ENCODE measurements at places on chromosomes 3 and 15. TPM values are rescaled to one million over a fixed set of nuclear protein-coding genes. Genes with fewer than 3 reads are reported as not detected.

- H3K27me3 ChIP-seq: no peaks in the 10 kb centered on the region
- no peaks in the 10 kb centered on the region for H3K36me3 ChIP-seq
- no peak for DNase-seq
- H3K4me3 ChIP-seq: no peak overlapping the region
Observed at GRCh38 chr3:60399292-60399691, 852.0 kb downstream of the FHIT start.

DNA sequence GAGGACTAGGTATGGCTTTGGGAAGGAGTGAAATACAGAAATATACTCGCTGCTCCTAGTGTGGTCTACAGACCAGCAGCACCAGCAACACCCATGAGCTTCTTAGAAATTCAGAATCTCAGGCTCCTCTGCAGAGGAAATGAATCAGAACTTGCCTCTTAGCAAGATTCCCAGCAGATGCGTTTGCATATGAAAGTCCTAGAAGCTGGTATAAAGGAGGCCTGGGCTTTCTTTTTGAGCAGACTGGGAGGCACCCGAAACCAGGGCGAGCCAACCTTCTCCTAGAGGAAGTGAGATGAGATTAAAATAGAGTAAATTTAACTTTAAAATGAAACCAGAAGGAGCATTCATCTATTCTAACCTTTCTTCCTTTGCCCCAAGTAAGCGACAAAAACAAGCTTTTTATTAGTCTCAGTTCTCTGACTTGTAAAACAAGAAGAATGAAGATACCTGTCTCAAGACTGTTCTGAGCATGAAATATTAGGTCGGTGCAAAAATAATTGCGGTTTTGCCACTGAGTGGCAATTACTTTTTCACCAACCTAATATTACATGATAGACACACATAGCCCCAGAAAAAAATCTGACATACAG is 140.0 kb downstream of the PDZRN3 start:
- H3K27me3 ChIP-seq: no peaks in the 10 kb centered on the region
- H3K27ac ChIP-seq: no peak overlapping the region
- H3K4me3 ChIP-seq: no peak overlapping the region
- H3K4me1 ChIP-seq: no peaks in the 10 kb centered on the region

DNA sequence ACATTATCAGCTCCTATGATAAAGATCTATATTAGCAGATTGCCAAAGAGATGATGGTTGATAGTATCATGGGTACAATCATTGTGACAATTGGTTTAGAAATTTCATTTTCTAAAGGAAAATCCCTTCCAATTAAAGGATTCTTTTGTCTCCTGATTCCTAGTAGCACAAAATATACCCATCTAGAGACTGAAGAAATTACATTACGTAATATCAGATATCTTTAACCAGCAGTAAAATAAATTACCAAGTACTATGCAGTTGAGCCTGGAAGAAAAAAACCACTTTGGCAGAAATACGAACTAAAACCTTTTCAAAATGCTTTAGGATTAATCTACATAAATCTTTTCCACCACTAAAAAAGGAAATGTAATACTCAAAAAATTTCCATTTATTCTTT is 35.6 kb upstream of the SHC4 start:
- no peak overlapping the region for H3K27ac ChIP-seq
- peaks cover 70% of the 10 kb centered on the region for H3K36me3 ChIP-seq
- no peak overlapping the region for H3K4me3 ChIP-seq
- H3K4me1 ChIP-seq: no peaks in the 10 kb centered on the region
- no peak for DNase-seq

- H3K4me3 ChIP-seq: no peak overlapping the region
- DNase-seq: no peak
- no peaks in the 10 kb centered on the region for H3K4me1 ChIP-seq
- no peak overlapping the region for H3K27ac ChIP-seq
- H3K27me3 ChIP-seq: no peaks in the 10 kb centered on the region
- peaks cover 94% of the 10 kb centered on the region for H3K36me3 ChIP-seq
Observed at GRCh38 chr3:119514637-119515036, 16.3 kb downstream of the TIMMDC1 start.

Gene LPP
- 487 TPM for total RNA-seq

Gene METTL6
- 35.8 TPM for total RNA-seq
